ENCODE measurements at places on chromosomes 3 and 15.

DNA sequence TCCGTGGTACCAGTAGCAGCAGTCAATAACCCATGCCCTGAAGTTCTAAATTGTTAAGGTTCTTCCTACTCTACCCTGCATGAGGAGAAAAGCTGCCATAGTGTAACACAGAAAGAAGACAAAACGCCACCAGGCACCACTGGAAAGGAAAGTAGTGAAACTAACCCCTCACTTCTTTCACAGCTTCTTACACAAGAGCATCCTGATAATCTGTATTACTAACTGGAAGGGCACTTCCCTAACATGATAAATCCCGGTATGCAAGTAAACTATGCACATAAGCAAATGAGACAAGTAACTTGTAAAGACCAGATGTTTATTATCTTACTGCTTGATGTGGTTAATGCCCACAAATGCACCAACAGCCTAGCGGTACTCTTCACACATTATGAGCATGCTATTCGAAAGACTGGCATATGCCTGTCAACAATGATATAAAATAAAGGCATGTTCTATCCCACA, 141.3 kb downstream of the ADAM10 start:
- DNase-seq, result peak; percentile 63

GRCh38 chr3:119279101-119279554, 15.1 kb upstream of the ARHGAP31 start:
- DNase-seq, result no peak

DNA sequence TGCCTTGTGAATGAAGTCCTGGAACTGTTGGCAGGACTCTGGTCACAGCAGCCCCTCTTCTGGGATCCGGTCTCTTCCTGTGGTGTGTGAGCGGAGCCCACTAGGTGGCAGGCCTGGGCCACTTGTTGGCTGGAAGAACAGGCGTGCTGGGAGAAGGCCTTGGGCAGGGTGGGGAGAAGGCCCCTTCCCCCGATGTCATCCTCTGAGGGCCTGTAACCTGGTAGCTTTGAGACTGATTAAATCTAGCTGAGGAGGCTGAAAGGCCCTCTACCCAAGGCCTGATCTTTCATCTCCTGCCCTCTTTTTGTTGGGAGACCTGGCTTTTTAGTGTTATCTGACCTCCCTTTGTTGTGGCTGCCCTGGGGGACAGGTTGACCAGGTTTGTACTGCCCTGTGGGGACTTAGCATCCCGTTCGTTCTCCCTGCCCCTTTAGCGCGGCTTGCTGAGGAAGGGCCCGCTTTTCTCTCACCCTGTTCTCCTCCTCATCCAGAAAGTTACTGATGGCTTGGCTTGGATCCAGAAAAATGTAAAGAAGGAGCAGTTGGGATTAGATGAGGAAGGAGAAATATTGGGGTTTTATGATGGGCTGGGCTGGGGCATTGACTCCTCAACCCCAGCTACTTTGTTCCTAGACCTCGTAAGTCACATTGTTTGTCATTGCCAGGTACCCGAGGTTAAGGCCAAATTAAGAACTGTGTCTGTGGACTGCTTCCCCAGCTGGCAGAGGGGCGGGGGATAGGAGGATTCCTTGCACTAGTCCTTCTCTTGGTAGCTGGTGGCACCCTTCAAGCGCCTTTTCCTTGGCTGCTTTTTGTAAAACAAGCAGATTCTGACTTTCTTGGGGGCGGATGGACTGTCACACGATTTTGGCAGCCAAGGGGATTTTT, 48.5 kb downstream of the CHCHD6 start:
- DNase-seq, result peak; percentile 47

DNA sequence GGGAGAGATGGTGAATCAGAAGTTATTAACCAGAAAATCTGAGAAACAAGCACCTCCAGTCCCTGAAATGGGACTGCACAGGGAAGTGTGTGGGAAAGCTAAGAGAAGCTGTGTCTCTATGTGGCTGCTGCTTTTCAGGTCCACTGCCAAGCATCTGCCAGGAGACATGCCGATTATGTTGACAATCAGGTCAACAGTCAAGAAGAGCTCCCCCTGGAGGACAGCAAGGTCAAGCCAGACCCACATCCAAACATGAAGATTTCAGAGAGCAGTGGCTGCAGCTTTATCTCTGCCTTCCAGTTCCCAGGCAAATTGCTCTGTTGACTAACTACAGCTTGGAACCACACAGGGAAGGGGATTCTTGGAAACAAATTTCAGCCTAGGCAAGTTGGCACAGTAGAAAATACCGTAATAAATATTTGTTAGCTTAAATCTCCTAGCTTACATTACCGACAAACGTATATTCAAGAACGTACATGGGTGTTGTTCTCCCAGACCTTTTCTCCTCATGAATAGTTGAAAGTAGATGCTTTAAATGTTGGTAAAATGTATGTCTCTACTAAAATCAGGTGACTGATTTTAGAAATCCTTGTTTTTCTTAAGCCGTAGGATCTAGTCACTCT, 394.5 kb upstream of the RARB start:
- no peak for DNase-seq

DNA sequence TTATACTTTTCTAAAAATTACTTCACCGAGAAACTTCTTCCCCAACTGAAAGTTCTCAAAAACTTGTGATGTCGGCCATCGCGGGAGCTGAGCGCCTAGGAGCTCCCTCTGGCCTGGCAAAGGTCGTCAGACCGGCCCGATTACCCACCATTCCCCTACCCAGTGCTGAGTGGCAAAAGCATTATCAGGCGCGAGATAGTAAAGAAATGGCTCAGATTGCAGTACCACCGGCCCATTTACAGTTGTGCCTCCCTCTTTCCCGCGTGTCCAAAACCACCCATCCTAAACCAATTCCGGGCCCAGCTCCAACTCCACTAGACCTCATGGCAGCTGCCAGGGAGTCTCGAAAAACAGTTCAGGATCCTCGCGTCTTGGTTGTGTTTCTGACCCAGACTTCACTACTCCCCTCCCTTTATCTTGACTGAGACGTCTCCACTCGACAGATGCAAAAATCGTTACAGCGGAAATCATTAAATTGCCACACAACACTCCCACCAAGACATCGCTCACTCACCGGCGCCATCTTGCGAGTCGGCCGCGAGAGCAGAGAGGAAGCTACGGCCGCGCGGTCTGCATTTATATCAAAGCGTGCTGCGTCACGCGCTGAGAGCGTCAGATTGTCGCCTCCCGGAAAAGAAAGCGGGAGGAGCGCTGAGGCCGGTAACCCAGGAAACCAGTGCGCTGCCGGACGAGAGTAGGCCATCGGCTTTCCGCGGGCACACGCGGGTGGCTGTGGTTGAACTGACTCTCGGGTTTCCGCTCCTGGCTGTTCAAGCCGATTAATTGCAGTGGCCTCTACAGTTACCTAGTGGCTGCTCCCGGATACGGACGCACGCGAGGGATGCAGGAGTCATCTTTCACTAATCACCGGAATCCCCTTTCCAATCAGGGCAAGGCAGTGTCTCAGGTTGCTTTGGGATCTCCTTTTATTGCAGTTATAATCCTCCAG, at the start of gene RPL22L1:
Gene RPL22L1, minus strand, starts transcription at position 551 of the 949 bp plus-strand sequence. Its CDS starts 28 bp downstream, at position 523.
- DNase-seq, result peak; percentile 89

DNA sequence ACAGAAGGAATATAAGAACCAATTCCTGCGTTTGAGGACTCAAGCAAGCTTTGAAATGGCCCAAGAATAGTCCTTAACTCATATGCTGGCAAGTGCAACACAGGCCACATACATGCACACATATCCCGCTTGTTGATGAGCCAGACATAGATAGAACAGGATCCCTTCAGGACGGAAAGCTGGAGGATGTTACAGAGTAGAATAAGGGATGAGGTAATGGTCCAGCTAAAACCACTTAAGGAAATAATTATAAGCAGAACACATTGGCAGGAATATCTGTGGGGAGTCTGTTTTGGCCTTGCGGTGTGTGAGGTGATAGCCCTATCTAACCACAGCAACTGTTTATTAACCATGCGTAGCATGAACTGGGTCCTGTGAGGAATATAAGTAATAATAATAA, 25.0 kb downstream of the SCG3 start:
- peak; percentile 21 for DNase-seq

- no peak for DNase-seq
Measured at GRCh38 chr3:122148941-122149627, 34.4 kb upstream of the CASR start.

GRCh38 chr3:104628185-104628789, 738.4 kb upstream of the ALCAM start:
- peak; percentile 43 for DNase-seq

DNA sequence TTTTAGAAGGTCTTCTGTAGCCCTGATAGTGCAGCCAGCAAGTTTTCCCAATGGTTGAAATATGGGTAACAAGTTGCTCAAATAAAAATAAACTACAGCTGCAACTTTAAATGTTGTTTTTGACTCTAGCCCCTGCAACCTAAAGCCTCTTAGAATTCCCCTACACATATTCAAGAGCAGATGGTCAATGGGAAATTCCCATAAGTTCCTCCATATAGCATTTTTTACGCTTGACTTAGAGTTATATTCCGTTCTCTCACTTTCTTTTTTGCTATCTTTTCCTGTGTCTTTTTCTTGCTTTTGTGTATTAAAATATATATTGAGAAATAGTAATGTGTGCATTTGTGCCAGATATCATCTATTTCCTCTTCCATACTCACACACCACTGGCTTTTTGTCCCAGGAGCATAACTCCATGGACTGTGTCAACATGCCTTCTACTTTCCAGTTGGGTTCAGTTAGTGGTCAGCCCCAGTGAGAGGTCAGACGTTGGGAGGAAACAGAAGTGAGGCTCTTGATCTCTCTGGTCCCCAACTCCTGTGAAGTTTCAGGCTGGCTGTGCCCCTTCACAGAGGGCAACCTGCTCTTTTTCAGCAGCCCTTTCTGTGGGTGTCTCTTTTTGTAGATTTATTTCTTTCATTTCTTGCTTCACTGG, 63.3 kb upstream of the TP63 start:
- no peak for DNase-seq

DNA sequence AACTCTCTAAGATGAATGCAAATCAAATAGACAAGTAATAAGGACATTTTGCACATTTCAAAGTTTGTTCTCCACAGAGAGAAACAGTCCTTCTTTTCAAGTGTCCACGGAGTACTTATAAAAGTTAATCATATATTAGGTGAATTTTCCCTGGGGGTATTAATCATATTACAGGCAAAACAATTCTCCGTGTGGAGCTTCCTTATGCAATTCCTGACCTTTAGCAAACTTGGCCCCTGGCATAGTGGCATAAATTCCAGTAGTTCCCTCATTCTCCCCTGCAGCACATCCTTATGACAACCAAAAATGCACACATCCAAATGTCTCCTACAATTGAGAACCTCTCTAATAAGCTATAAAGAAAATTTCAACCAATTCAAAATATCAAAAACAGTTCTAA, 34.4 kb downstream of the FSIP1 start:
- DNase-seq, result no peak

DNA sequence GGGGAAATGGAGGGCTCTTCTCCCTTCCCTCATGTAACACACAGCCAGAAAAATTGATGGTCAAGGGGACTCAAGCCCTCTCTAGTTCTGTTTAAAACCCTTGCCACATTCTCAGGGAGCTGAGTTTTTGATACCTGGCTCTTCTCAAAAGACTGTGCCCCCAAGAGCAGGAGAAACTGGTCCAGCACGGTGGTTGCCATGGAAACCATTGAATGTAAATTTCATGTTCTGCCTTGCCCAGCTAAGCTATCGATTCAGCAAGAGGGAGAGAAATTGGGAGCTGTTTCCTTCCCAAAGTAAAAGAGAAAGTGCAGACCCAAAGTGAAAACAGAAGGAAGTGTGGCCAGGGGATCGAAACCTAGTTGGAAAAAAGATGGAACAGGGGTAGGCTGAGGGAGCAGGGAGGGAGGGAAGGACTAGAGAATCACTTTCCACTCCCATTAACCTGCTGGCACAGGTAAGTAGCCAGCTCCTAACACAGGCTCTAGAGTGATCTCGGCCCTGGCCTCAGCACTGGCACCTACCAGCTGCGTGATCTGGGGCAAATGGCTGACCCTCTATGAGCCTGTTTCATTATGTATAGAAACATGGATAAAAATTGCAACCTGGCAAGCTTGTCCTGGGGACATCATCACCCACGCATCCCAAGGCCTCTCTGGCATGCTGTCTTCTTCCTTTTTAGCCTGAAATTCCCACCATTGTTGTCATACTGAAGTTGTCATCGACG, 140.9 kb downstream of the TPRA1 start:
- DNase-seq, result no peak

DNA sequence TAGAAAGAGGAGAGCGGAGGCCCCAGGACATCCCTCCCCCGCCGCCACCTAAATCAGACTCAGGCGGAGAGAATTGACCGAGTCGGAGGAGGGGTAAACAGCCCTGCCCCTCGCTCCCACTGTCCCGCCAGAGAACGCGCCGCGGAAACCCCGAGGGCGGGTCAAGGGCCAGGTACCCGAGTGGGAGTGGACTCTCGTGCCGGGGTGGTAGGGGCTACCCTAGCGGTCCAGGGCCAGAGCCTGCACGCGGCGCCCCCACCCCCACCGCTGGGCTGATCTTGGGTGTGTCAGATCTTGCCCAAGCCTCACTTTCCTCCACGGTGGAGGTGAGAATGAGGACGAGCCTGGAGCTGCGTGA, 19.0 kb downstream of the SPATA12 start:
- DNase-seq, result no peak

- no peak for DNase-seq
Measured at GRCh38 chr15:62706317-62706716, 336.2 kb upstream of the TPM1 start.

- no peak for DNase-seq
Measured at GRCh38 chr3:59082106-59082505, 32.3 kb upstream of the CFAP20DC start.

- DNase-seq, result no peak
Measured at GRCh38 chr3:190041333-190042041, 79.2 kb downstream of the P3H2 start.

- no peak for DNase-seq
Measured at GRCh38 chr3:196636369-196637349, 2.8 kb upstream of the NRROS start.

DNA sequence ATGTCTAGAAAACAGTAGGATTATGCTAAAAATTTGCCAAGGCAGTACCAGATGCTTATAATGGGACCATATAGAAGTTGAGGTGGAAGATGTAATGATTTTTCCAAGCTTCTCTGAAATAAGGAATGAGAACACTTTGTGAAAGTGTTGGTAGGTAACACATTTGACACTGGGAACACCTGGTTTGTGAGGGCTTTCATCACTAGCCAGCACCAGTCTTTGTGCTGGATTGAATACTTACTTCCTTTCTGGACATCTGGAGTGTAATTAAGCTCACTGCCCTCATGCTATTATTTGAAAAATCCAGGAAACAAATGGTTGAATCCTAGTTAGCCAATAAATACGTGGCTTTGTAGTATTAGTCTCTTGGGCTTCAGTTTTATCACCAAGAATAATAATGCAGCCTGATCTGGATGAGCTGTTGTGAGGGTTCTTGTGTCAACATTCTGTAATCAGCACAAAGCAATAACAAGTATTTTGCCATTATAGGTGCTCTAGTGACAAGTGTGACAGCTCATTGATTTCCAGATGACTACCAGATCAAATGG, 12.9 kb downstream of the CCDC80 start:
- DNase-seq, result no peak

DNA sequence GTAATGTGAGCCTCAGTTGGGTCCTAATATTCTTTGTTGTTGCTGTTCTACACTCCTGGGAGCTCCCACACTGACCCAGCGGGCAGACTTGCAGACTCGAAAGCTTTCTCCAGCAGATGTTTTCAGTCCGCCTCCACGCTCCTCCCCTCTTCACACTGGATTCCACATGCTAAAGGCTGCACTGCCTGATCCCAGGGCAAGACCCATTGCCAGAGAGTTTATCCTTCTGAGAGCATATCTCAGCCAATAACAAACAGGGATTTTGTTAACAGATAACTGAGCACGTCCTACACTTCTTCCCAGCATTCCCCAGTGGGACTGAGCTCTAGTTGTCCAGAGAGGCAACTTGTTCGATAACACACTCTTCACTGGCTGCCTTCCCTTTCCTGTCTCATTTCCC, 8.0 kb upstream of the COL6A6 start:
- DNase-seq, result no peak

- no peak for DNase-seq
Measured at GRCh38 chr15:48332642-48333034, 1.4 kb downstream of the DUT start.

All from fibroblast of skin of left quadriceps (primary cell).